ENCODE measurements at places on chromosomes 5 and 9. TPM values are rescaled to one million over a fixed set of nuclear protein-coding genes. Genes with fewer than 3 reads are reported as not detected.

GRCh38 chr5:43637416-43637815 is 34.4 kb downstream of the NNT start:
- DNase-seq, result no peak

GRCh38 chr9:136380381-136380780 is 6.9 kb upstream of the CARD9 start:
- no peak for DNase-seq

DNA sequence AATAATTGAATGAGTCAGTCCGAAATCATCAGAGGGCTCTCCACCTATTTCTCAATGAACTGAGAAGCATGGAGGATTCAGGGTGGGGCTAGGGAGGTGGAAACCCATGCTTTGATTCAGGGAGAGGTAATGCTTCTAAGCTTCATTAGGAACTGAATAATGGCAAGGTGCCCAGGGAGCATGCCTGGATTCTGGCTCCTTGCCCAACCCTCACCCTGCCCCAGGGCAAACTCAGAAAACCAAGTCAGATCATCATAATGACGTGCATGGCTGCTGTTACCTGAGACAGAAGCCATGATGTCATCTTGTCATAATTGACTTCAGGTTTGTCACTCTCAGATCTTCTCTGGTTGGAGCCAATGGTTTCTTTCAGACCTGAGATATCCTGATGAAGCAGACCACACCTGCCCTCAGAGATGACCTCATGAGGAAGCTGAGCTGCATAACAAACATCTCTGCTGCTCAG is 199.6 kb downstream of the SYK start:
- no peak for DNase-seq

- DNase-seq, result no peak
Measured at GRCh38 chr5:156438076-156438475, 111.1 kb downstream of the SGCD start.

DNA sequence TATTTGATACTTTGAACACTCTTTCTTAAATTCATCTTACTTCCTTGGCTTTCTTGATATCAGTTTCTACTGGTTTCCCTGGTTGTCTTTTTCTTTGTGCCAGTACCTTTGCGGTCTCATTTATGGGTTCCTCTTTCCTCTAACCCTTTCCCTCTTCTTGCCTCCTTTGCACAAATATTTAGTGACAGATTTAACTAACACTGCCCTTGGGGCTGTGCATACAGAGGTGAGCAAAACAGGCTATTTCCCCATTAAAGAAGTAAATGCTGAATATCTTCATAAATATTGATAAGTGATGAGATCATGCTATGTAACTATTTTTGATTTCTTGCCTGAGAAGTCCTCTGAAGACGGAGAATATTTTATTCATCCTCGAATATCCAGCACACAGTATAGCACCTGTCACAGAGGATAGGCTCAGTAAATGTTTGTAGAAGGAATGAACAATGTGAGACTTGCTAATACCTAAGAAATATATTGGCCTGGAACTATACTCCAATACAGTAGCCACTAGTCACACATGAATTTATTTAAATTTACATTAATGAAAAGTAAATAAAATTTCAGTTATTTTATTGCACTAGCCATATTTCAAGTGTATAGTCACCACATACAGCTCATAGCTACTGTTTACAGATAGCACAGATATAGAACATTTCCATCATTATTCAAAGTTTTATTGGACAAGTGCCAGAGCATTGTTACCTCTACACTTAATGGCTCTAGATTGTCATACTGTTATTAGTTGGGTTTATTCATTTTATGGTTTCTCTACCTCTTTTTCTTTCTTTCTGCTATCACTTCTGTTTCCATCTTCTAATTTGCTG is 90.4 kb downstream of the RIC1 start:
- no peak for DNase-seq

The FOXD4L3 gene
- 0.20 TPM for polyA plus RNA-seq

Measured in HepG2 (cell line).